Glutamatergic neuron (in vitro differentiated cells): ENCODE measurements at places on chromosomes 5 and 9.

DNA sequence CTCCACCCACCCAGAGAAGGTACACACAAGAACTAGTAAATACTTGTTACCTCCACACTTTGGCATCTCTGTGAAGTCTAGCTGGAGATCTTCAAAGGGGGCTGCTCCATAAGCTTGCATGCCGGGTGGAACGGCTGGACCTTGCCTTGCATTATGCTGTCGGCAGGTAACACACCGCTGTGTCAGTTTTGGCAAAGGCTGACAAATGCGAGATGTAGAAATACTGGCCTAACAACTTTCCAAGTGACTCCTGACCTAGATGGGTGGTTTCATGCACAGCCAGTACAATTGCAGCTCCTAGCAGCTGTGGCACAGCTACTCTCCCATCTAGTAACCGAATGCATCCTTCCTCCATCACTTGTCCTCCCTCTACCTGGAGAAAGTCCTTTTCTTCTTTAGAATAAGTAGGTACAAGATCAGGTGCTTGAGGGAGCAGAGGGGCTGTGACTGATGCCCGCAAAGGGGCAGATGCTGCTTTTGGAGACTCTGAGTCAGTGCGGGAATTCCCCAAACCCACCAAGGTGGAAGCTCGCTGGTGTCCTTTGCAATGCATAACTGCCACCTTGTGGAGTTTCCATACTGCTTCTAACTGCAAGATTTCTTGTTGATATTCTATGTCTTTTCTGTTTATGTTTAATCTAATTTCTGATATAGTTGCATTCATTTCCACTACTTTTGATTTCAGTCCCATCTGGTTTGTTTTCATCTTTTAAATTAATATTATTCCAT, 78.4 kb downstream of the TMEM161B start:
- no peak for DNase-seq

- DNase-seq: no peak
These were observed 37.3 kb upstream of the CKS2 start for GRCh38 chr9:89273528-89274279.

GRCh38 chr9:92187390-92187789, 72.2 kb upstream of the SPTLC1 start:
- DNase-seq: no peak

- no peak for DNase-seq
These were observed 77.7 kb upstream of the IL17B start for GRCh38 chr5:149456597-149457392.

GRCh38 chr5:68432682-68433081, 217.1 kb downstream of the PIK3R1 start:
- DNase-seq: no peak

DNA sequence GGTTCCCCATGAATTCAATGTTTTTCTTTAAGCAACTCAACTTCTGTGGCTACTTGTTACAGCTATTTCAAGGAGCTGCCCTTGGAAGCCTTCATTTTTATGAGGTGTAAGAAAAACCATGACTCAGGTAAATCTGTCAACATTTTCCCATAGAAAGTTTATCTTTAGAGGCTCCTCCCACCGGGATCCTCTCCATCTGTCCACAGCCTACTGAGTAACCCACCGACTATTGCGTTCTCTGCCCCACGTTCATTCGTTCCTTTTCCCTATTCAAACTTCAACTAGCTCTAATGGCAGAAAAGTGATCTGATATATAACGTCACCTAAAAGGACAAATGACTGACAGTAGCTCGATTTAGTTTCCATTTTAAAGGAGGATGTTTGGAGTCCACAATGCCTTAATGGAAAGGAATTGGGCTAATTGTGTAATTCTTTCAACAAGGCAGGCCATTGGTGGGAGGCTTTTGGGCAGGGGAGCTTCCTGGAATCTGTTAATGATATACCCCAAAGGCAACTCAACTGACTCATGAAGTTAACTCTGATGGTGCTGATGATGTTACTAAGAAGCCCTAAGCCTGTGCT, 29.3 kb upstream of the NR3C1 start:
- DNase-seq: no peak

DNA sequence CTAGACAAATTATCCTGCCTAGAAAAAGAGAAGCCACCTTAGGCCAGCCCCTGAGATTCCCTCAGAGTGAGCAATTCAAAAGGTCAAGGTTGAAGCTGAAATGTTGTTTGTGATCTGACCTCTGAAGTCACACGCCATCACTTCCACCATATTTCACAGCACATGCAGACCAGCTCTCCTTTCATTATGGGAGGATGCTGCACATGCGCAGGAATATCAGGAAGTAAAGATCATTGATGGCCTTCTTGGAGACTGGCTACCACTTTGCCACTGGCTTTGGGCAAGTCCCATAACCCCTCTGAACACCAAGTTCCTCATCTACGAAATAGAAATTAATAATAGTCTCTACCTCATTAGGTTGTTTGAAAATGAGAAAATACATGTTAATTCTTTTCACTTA, 39.5 kb downstream of the CDO1 start:
- DNase-seq: no peak

DNA sequence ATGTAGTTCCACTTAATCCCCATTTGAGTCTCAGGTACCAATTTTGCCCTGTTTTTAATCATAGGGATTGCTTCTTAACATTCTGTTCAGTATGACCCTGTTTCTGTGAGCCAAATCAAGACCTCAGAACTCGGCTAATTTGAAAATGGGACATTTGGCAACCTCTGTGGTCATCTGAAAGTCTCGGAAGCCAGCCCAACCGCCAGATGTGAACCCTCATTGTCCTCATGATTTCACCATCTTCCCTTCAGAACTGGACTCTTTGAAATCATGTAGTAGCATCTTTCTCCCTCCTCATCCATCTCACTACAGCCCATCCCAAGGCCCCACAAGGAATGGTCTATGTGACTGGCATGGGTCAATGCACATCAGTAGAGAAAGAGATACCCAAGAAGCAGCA, 88.9 kb downstream of the S1PR3 start:
- no peak for DNase-seq

- no peak for DNase-seq
These were observed 58.3 kb downstream of the SVEP1 start for GRCh38 chr9:110521206-110521605.

- DNase-seq: no peak
These were observed 1.4 kb downstream of the LRSAM1 start for GRCh38 chr9:127452691-127453090.

DNA sequence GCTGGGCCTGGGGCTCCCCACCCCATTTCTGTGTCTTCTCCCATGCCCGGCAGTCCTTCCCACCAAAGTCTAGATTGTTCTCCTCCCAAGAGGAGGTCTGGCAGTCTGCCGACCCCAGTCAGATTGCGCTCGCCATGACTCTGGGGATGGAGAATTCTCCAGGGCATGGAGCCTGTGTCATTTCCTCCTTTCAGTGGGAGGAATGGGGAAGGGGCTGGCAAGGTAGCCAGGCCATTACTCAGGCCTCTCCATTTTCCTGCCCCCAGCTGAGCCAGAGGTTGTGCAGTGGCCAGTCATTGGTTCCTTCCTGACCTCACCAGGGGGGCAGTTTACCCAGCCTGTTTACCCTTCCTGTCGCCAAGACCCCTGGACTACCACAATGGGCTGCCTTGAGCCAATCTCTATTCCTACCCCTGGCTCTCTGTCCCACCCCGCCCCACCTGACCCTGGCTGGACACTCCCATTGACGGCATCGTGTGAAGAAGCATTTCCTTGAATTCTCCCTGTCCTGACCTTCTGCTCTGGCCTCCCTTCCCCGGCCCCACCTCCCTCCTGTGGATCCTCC, 628 bp downstream of the SYNPO start:
- no peak for DNase-seq

DNA sequence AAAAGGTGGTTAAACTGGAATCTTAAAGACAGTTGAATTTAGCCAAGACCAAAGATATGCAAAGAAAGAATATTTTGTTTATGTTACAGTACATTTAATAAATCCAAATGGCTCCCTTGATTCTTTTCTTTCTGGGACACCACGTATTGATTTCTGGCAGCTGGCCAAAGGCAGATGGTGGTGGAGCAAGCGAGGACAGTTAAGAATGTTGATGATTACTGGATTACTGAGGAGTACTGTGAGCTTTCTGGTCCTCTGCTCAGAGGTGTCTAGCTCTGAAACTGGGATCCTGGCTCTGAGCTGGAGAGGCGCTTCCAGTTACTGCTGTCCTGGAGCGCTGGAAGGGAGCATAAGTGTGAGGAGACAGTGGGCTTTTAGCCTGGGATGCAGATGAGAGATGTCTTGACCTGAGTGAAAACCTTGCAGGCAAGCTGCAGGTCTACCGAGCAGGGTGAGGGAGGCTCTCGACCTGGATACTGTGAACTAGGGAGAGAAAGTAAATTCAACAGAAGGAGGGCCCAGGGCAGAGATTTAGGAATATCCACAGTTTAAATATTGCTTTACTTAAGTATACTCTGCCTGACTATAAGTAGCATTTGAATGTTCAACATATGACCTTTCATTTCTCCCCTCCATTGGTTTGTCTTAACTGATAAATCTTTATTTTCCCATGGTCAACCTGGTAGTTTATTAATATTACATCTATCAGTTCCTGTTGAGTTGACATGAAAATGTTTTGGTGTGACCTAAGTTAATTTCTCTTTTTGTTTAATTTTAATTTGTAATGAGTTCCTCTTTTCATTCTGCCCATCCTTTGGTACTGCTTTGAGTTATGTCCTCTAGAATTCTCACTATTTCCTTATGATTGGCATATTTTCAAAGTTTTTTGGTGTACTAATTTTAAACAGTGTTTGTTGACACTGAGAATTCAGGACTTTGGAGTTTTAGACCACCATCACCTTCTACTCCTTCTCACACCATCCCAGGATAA, 3.7 kb downstream of the SYK start:
- peak; percentile 75 for DNase-seq

- DNase-seq: no peak
These were observed 233.1 kb upstream of the ANKRD55 start for GRCh38 chr5:56466136-56466816.

GRCh38 chr5:43643327-43643726, 40.3 kb downstream of the NNT start:
- DNase-seq: no peak

- no peak for DNase-seq
These were observed 71.8 kb downstream of the ZNF618 start for GRCh38 chr9:113947941-113948340.

GRCh38 chr5:14399054-14399692, 182.4 kb upstream of the OTULINL start:
- no peak for DNase-seq

DNA sequence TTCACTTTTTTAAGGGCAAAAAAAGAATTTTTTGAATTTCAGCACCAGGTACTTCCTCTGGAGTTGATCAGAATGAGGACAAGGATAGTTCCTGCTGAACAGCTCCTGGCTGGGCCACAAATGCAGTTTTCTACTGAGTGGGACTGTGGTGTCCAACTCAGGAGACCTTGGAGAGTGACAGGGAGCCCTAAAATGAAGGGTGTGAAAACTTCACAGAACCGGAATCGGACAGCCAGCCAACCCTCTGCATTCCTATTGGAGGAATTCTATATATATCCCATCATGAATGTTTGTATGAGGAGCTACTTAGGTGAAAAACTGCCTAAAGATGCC, 40.6 kb downstream of the ANKH start:
- no peak for DNase-seq

GRCh38 chr5:55226934-55227663, at the start of gene MCIDAS:
MCIDAS (minus strand) TSS chr5:55227315; CDS start chr5:55227138, 177 bp downstream.
- peak; percentile 72 for DNase-seq
